ENCODE measurements at places on chromosomes 4 and X.

GRCh38 chr4:6705646-6706045 lies 4.0 kb downstream of the MRFAP1L1 start:
- no peak for DNase-seq

GRCh38 chr4:80423553-80424224 lies 88.2 kb downstream of the CFAP299 start:
- DNase-seq = no peak

DNA sequence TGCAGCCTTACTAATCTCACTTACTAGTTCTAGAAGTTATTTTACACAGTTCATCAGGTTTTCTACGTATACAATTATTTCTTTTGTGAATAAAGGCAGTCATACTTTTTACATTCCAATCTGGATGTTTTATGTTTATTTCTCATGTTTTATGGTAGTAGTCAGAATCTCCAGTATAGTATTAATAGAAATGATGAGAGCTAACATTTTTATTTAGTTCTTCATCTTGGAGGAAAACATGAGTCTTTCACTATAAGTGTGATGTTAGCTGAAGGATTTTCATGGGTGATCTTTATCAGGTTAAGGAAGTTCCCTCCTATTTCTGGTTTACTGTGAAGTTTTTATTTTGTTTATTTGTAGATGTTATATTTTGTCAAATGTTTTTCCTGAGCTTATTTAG lies 256.1 kb upstream of the GIMD1 start:
- DNase-seq = no peak

DNA sequence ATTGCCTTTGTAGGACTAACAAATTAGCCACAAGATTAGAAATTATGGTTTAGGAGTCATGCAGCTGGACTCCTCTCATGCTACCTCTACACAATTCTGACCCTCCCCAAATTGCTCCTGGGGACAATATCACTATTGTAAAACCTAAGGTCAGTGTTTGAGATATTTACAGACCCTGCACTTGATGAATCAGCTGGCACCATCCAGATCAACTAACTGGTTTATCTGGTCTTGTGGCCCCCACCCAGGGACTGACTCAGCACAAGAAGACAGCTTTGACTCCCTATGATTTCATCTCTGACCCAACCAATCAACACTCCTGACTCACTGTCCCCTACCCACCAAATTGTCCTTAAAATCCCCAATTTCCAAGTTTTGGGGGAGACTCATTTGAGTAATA lies 192.4 kb downstream of the STPG2 start:
- DNase-seq = no peak

DNA sequence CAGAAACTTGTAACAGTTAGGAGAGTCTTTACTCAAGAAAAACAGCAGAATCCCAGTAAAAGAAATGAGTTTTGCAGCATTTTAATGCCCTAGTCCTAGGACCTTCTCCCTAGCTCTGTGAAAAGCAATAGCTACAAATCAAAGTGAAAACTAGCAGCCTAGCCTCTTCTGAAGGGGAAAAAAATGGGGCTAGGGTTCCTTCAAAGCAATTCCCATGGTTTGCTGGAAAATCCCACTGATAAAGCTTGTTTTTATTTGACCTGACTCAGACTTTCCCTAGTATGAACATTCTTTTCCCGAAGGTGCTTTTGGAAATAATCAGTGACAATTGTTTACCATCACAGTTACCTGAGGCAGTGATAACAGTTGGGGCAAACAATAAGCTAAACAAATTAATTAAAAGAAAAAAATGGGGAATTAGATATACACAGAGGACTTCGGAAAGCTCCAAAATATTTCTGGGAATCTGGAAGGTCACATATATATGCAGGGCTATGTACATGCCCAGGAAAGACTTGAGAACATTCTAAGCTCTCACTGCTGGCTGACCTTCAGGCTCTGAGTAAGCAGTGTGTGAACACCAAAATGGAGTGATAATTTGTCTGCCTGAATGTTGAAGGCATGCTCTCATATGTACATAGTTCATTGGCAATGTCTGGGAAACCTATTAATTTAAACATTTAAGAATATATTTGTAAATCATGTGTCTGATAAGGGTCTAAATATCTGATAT lies 285.9 kb downstream of the KCTD8 start:
- DNase-seq = no peak

Data from LoVo (cell line).